ENCODE measurements at places on chromosomes 2 and 18.

GRCh38 chr2:6421138-6421730 is 444.5 kb downstream of the CMPK2 start:
- DNase-seq, result no peak

DNA sequence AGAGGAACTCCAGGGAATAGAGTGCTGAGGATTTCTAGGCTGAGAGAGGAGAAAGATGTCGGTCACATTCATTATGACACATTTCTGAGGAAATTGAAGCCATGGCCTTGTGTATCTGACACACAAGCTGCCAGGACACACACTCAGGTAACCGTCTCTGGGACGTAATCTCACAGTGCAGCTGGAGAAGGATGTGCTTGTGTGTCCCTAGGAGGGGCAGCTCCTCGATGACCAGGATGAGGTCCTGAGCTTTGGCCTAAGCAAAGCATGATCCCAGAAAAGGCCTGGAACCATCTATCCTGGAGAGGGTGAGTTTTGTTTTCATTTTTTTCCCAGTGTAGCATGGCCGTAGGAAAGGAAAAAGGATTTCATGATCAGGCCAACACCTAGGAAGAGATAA is 102.2 kb downstream of the CAPN13 start:
- no peak for DNase-seq

DNA sequence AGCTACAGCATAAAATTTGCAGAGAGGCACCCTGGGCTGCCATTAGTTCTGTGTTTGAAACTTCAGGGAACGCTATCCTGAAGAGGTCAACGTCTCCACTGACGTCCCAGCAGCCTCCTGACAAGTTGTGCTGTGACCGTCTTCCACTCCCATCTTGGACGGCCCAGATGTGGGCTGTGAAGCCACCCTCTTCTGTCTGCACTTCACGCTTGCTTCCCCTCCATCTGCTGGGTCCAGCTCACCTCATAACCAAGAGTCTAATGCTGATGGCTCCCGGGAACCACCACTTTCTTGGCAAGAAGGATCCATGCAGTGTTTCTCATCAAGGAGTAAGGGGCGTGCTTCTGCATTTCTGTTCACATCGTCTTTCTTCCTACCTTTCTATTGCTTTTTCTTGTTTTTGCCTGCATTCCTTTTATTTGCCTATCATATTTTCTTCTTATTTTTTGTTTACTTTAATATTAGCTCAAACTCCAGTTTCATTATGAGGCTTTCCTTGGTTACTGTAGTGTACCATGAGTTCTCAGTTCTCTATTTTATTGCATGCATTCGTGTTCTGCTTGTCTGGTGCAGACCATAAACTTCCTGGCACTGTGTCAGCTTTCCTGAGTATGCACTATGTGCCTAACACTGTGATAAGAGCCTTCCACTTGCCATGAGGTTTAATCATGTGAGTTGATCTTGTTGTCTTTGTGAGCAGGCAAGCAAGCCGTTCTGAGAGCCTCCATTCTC is 631.8 kb upstream of the RAB6C start:
- DNase-seq, result no peak

DNA sequence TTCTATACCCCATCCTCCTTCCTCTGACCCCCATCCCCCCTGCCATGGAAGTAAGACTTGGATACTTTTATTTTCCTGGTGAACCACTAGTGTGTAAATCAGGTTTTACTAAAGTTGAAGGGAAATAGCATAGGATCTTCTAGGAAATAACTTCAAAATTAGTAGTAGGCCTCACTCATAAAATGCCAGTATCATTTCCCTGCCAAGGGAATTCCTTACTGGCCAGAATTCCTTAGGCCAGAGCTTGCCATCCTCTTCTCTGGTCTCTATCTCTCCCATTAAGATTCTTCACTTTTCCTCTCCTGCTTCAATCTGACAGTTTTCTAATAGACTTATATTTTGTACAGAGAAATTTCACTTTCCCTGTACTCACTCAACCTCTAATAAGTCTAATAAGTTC is 322.8 kb upstream of the TANK start:
- DNase-seq, result no peak

DNA sequence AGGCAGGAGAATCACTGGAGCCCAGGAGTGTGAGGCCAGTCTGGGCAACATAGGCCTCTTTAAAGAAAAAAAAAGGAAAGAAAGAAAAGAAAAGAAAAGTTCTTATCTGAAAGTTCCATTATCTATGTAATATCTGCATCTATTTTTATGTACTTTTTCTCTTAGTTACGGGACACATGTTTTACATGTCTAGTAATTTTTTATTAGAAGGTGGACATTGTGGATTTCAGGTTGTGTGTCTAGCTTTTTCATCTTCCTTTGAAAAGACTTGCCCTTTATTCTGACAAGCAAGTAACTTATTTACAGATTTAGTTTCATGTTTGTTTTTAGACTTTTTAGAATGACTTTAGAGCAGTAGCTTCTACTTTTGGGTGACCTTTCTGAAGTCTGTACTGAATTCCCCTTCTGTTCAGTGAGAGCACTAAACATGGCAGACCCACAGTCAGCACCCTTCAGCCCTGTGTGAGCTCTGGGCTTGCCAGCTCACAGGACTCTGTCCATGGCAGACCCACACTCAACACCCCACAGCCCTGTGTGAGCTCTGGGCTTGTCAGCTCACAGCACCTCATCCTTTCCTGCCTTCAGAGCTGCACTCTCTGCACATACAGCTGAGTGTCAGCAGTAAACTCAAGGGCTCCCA is 17.5 kb downstream of the TRAPPC12 start:
- DNase-seq, result no peak

GRCh38 chr18:3554811-3555427 is 104.9 kb downstream of the TGIF1 start:
- DNase-seq, result no peak

GRCh38 chr2:138780908-138781307 is 718 bp upstream of the NXPH2 start:
- no peak for DNase-seq

DNA sequence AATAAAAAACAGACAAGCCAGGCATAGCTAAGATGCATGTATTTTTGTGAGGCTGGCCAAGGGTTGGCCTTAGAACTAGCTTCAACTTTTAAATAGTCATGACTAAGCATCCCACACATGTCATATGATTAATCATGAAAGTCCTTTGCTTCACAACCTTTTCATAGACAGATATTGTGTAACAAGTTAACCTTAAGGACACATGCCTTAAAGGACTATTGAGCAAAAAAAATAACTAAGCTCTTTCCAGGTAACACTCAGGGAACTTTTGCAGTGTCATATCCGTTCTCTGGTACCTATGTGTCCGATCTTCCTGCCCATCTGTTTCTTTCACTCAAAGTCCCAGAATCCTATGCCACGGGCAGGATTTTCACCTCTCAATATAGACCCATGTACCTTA is 498.4 kb downstream of the STK39 start:
- peak; percentile 75 for DNase-seq

DNA sequence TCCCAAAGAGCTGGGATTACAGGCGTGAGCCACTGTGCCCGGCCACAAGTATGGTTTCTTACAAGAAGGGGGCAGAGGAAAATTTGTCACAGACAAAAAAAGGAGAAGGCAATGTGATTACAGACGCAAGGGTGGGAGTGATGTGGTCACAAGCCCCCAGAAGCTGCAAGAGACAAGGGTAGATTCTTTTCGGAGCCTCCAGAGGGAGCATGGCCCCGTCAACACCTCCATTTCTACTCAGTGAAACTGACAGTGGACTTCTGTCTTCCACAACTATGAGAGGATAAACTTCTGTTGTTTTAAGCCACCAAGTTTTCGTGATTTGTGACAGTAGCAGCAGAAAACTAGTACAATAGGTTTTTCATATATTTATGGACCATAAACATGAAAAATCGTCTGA is 2.1 kb upstream of the TCF7L1 start:
- DNase-seq, result no peak

DNA sequence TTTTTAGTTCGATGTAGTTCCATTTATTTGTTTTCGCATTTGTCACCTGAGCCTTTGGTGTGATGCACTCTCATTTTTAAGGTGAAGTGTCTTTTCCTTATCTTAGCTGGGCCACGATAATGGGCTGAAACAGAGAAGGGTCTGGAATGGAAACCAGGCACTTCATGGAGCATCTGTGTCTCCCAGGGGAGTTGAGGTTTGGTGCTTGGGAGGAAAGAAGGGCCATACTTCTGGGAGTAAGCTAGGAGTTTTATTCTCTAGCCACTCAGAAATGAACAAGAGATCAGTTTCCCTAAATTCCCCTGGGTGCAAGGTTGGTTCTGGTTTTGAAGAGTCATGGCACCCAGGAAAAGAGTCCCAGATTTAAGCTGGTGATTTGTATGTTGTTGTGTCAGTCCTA is 179.4 kb upstream of the CXCR4 start:
- no peak for DNase-seq

DNA sequence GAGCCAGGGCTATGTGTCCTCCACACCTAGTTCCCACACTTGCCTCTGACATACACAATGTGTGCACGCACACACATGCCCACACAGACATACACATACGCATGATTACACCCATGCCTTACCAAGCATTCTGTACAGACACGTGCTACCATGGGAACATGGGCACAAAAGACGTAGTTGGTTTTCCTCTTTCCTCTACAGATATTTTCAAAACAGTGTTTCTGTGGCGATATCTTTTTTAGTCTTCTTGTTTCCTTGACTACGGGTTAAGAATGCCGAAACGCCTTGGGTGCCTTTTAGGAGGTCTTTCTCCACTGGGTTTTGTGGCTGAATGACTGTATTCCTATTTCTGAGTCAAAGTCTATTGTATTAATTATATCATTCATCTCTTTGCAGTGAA is 75.5 kb upstream of the SPTBN1 start:
- DNase-seq, result no peak

DNA sequence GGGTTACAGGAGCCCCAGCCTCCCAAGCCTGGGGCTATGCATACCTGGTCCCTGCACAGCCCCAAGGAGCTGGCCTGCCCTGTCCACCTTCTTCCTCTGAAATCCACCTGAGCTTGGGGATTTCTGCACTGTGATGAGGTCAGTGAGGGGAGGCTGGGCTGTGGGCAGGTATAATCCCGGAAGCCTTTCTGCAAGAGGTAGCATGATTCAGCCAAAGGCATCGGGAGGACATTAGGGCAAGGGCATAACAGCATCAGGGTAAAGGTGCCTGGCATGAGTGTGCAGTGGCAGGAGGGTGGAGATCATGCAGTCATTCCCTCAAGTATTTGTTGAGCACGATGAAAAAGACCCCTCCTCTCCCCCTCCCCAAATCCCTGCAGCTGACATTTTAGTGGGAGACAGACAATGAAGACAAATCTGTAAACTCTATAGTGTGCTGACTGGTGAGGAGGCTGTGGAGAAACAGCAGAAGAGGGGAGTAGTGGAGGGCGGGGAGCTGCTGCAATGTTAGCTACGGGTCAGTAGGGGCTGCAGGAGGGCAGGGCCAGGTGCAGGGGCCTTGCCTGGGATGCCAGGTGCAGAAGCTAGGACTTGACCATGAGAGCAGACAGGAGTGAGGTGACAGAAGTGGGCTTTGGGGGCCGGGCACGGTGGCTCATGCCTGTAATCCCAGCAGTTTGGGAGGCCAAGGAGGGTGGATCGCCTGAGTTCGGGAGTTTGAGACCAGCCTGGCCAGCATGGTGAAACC is 18.7 kb downstream of the ZFP36L2 start:
- DNase-seq, result peak; percentile 55

DNA sequence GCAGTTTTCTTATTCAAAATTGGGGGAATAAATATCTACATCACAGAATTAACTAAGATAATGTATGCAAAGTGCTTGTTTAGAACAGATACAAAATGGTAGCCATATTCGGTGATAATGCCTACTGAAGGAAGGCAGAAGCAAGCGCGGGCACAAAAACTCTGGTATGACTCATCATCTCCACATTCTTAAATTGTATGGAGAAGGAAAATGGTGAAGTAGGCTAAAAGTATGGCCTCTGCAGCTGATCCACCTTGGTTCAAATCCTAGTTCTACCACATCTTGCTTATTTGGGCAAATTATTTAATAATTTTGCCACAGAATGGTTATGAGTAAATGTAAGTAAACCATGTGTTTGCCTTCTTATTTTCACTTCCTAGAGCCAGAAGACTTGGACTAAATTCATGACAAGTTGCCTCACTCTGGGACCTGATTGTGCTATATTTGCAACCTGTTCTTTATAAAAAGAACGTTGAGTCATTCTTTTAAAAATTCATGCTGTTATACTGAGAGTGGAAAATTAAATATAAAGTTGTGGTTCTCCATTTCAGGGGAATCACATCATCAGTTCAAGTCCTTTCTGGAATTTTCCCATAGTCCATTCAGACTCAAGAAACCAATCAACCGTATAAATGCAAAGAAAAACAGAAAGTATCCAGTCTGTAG is 9.0 kb upstream of the CDK15 start:
- DNase-seq, result peak; percentile 41

- peak; percentile 7 for DNase-seq
Observed at GRCh38 chr2:51263951-51264350, 232.0 kb upstream of the NRXN1 start.

DNA sequence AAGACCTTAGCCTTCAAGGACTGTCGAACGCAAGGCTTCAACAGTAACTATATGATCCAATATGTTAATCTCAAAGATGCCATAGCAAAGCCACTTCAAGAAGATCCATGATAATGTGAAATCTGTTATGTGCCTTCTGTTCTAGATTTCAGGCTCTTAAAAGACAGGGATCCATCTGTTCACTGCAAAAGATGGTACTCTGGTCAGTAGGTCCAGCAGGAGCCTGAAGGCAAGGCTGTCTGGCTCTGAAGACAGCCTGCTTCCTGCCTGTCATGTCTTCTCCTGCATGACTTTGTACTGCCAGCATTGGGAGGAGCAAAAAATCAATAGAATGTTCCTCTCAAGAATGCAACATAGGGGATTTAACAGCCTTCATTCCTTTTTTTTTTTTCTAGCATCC is 270.8 kb upstream of the PARD3B start:
- no peak for DNase-seq

- DNase-seq, result no peak
Observed at GRCh38 chr2:165376571-165376975, 92.9 kb upstream of the CSRNP3 start.

DNA sequence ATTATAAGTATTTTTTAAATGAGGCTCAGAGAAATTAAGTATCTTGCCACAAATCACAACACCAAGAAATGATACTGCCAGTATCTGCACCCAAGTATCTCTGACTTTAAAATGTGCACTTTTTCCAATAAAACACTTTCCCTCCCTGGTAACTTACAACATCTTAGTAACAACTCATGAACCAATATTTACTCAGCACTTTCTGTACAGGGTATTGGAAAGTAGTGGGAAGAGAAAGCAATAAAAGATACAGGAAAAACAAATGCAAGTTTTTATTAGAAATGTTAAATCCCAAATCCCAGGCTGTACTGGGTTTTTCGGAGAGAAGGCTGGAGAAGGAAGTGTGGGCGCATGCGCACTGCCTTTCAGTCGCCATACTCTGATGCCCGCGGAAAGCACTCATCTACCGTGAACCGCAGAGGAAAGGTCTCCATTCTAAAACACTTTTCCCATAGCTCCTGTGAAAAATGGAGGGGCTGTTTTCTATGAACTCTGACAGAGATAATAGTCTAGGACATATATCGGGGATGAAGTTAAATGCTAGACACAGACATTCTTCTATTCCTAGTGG is 52.1 kb downstream of the L3MBTL4 start:
- DNase-seq, result no peak

- no peak for DNase-seq
Observed at GRCh38 chr2:227324642-227324994, 433 bp upstream of the MFF start.

- DNase-seq, result peak; percentile 43
Observed at GRCh38 chr2:152376385-152376784, 41.4 kb downstream of the FMNL2 start.
